IPS DF 6.9 (cell line): ENCODE measurements at places on chromosomes 6 and 20.

GRCh38 chr20:35368666-35369423 lies 42.9 kb downstream of the UQCC1 start:
- no peak for DNase-seq

DNA sequence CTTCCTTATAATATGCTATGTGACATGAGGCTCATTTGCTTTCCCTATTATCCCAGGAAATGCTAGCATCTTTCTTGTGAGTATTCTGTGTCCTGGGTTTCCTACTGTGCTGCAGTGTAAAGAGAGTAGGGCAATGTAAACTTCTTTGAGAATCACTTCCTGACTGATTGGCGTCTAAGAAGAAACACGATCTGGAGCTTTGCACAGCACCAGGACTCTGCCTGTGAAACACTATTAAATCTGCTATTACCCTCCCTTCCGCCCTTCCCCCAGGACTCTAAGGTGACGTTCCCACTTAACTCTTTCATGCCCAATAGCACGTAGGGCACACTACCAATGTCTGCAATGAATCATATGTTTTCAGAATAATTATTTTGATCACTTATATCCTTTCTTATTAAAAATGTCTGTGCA lies 607.3 kb upstream of the CITED2 start:
- no peak for DNase-seq

- no peak for DNase-seq
These were observed 10.8 kb downstream of the DDX27 start for GRCh38 chr20:49230021-49230420.

- DNase-seq: no peak
These were observed 27.8 kb downstream of the TNFAIP3 start for GRCh38 chr6:137894779-137895385.

DNA sequence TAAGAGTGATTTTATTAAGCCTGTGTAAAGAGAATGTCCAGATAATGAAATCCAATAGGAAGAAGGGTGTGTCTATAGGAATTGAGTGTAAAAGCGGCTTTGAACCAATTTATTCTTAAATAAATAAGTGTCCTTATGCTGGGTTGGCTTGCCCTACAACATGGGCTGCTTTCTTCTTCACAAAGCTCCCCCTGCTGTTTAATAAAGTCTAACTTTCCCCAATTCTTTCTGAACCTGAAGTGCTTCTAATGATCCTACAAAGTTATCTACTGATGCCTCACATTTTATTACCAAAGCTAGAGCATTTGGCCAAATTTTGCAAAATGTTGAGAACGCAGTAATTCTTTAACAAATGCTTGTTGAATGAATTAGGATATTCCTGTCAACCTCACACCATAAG lies 36.3 kb upstream of the SIRT5 start:
- no peak for DNase-seq

DNA sequence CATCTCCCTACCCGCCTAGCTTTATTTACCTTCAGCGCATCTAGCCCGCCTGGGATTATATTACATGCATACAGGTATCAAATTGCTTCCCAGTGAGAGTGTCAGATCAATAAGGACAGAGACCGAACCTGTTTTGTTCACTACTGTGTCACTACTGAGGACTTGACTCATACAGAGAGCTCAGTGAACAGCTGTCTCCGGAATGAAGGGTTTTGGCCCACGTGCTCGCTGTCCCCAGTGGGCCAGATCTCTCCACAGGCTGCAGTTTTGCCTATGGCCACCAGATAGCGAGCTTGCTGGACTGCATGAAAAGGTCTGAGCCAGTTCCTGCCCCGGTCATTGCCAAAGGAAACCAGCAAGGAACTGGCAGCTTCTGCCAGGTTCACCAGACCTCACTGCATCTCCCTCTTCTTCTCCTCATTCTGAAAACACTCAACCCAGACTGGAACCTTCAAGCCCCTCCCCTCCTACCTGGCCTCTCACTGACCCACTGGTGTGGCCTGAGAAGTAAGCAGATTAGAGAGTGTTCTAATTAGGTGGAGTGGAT lies 150.8 kb downstream of the ZMYND8 start:
- peak; percentile 37 for DNase-seq

GRCh38 chr6:93676581-93676980 lies 257.2 kb upstream of the EPHA7 start:
- DNase-seq: no peak

GRCh38 chr6:2764610-2765165 lies 505 bp upstream of the WRNIP1 start:
- DNase-seq: no peak

- DNase-seq: no peak
These were observed 212.7 kb downstream of the PTPRK start for GRCh38 chr6:128307671-128308070.

- no peak for DNase-seq
These were observed 332.5 kb upstream of the CITED2 start for GRCh38 chr6:139706912-139707311.

DNA sequence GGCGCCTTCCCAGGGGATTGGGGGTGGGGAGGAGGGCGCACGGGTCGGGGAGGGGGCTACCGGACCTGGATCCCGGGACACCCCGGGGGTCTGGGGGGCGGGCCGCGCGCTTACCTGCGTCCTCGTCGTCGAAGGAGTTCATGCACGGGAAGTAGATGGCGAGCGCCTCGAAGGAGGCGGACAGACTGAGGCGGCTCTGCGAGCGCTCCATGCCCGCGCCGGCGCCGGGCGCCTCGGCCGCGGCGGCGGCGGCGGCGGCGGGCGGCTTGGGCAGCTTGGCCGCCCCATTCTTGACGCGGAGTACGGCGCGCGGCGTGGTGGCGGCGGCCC lies 320 bp downstream of the RIMS4 start:
- DNase-seq: no peak

GRCh38 chr20:32209850-32210605 lies 2.3 kb downstream of the POFUT1 start:
- DNase-seq: no peak

- DNase-seq: no peak
These were observed 199.0 kb downstream of the JARID2 start for GRCh38 chr6:15444881-15445280.

- DNase-seq: no peak
These were observed 98.0 kb downstream of the DLL1 start for GRCh38 chr6:170192905-170193304.

DNA sequence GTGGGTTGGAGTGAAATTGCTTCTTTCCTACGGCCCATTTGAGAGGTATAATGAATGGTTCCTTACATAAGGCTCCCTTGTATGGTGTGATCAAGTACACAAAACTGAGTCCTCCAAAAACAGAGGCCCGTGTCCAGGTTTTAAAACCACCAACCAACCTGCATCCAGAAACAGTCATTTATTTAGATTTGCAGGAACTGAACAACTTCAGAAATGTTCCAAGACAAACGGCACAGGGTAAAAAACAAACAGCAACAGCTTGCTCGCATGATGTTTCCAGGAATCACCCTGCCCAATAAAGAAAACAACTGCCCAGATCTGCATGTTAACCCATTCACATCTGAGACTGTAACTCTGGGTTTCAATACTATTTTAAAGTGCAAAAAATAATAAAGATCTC lies 40.2 kb upstream of the TRAM2 start:
- DNase-seq: no peak

DNA sequence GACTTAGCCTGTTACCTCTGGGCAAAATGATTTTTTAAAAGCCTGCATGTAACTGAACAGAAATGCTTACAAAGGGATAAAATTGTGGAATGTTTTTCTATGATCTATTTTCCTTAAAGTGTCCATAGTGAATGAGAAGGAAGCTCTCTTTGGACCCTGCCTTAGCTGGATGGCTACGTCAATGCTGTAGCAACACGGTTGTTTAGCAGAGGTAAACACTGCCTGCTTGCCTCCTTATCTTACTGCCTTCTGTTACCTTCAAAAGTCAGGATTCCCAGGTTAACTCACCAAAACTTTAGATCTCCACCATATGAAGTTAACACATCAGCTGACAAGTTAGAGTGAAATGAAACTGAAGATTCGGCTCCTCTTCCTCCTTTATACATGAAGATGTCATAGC lies 402.6 kb downstream of the SAMD5 start:
- DNase-seq: no peak

- no peak for DNase-seq
These were observed 3.8 kb downstream of the MTCL3 start for GRCh38 chr6:127515234-127515793.

- no peak for DNase-seq
These were observed 18.1 kb downstream of the TUBB2B start for GRCh38 chr6:3209114-3210023.

GRCh38 chr6:168916576-168917211 lies 337.0 kb downstream of the THBS2 start:
- DNase-seq: no peak

DNA sequence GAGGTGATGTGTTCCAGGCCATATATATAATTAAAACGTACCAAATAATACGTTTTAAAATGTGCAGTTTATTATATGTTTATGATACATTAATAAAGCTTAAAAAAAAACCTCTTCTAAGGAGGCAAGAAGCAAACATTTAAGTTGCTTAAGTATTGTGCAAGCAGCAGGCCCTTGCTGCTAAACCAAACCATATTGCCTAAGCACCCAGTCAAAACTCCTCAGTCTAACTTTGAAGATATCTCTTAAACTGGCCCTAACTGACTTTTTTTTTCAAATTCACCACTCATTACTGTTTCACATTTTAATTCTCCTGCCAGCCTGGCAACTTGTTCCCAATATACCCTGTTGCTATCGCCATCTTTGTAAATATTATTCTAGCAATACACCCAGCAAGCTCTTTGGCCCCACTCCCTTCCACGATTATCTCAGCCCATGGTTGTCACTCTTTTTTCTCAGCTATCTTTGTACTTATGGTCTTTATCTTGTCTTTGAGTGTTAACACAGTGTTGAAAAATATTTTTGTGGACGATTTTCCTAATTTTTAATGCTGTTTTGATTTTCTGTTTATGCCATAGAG lies 60.9 kb downstream of the C6orf58 start:
- DNase-seq: no peak

DNA sequence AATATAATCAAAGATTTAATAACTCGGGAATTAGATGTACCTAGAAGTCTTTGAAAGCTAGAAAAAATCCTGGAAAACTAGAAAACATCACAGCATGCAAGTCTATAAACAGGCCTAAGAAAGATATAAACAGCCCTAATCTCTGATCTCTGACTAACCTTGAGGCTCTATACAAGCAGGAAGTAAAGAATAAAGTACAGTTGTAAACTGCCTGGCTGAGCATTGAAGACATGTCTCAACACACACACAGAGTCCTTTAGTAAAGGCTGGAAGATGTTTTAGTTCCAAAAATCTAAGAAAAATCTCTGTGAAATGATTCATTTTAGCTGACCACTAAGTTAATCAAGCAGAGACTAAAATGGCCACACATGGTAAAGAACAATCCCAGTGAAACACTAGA lies 774.5 kb downstream of the EYS start:
- DNase-seq: no peak
